NCI-H345 (cell line): ENCODE measurements at places on chromosomes 16 and 17.

DNA sequence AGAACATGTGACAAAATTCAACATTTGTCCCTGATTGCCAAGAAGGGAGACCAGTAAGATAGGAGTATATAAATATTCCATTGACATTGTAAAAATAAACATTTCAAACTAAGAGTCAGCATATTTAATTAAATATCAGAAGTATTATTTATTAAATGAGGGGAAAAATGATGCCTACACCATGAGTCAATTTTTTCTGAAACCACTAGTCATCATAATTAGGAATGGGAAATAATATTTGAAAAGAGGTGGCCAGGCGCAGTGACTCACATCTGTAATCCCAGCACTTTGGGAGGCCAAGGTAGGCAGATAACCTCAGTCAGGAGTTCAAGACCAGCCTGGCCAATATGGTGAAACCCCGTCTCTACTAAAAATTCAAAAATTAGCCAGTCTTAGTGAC lies 2.1 kb downstream of the CMTM1 start:
- no peak for DNase-seq

DNA sequence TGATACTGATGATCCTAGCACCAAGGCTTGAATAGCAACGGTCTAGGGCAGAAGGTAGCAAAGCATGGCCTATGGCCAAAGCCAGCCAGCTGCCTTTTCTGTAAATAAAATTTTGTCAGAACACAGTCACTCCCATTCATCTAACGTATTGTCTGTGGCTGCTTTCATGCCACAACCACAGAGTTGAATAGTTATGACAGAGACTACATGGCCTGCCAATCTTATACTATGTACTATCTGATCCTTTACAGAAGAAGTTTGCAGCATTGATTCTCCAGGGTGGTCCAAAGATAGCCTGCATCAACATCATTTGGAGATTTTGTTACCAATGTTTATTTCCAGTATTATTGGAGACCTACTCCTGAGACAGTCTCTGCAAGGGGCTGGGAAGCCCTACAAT lies 19.9 kb upstream of the MMD start:
- DNase-seq = no peak

GRCh38 chr17:38429476-38430100 lies 1.3 kb downstream of the ARHGAP23 start:
- no peak for DNase-seq

GRCh38 chr17:55284001-55284884 lies 19.5 kb downstream of the HLF start:
- no peak for DNase-seq

- DNase-seq = no peak
Observed at GRCh38 chr16:75320435-75320834, 69.0 kb upstream of the BCAR1 start.

GRCh38 chr16:1553946-1554825 lies 20.7 kb downstream of the TMEM204 start:
- no peak for DNase-seq

DNA sequence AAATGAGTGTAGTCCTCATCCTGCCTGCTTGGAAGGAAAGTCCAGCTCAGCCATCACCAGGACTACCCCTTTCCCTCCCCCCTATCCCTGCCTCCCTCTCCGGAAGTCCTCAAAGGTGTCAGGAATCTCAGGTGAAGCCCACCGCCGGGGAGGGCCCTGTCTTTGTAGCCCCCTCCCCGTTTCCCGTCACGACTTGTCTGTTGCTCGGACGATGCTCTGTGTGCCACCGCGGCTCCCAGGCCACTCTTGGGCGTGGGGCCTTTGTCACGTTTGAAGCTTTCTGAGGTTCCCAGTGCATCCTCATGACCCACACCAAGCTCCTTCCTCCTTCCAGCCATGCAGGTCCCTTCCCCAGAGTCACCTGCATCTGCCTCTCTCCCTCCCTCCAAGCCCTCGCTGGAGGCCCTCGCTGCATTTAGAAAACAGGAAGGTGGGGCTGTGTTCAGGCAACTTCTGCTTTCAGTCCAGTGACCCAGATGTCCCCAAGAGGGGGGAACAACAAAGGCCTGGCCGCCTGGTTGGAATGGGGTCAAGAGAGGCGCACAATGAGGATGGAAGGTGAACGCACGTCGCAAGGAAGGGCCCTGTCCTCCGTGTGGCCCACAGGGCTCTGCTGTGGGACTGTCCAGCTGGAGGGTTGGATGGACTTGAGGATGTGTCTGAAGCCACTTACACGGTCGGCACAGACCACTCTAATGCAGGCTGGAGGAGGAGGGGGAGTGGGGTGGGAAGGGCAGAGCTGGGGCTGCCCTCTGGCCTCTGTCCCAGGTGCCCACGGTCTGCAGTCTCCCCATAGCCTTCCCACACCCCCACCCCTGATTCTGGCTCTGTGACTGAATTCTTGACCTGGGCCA lies 59.9 kb downstream of the OR1D5 start:
- no peak for DNase-seq

- peak; percentile 18 for DNase-seq
Observed at GRCh38 chr16:67404740-67405226, 11.5 kb upstream of the TPPP3 start.

GRCh38 chr16:82584553-82585152 lies 42.1 kb upstream of the CDH13 start:
- no peak for DNase-seq

DNA sequence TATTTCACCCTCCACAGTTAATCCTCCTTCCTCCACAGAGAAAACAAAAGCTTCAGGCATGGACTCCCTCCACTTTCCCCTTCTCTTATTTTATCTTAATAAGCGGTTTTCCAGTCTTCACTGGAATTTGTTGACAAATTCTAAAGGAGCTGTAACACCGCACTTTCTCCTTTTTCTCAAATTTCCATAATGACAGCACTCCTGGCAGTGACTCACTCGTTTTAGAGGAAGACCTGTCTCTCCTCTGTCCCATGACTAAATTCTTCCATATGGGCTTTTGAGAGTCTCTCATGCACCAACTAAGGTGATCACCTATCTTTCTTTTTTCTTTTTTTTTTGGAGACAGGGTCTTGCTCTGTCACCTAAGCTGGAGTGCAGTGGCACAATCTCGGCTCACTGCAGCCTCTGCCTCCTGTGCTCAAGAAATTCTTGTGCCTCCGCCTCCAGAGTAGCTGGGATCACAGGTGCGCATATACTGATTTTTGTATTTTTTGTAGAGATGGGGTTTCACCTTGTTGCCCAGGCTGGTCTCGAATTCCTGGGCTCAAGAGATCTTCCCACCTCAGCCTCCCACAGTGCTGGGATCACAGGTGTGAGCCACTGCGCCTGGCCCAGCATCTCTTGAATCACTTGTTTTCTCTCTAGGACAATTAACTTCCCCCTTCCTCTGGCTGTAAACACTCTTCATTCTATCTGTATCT lies 7.7 kb downstream of the ITGAM start:
- DNase-seq = no peak

DNA sequence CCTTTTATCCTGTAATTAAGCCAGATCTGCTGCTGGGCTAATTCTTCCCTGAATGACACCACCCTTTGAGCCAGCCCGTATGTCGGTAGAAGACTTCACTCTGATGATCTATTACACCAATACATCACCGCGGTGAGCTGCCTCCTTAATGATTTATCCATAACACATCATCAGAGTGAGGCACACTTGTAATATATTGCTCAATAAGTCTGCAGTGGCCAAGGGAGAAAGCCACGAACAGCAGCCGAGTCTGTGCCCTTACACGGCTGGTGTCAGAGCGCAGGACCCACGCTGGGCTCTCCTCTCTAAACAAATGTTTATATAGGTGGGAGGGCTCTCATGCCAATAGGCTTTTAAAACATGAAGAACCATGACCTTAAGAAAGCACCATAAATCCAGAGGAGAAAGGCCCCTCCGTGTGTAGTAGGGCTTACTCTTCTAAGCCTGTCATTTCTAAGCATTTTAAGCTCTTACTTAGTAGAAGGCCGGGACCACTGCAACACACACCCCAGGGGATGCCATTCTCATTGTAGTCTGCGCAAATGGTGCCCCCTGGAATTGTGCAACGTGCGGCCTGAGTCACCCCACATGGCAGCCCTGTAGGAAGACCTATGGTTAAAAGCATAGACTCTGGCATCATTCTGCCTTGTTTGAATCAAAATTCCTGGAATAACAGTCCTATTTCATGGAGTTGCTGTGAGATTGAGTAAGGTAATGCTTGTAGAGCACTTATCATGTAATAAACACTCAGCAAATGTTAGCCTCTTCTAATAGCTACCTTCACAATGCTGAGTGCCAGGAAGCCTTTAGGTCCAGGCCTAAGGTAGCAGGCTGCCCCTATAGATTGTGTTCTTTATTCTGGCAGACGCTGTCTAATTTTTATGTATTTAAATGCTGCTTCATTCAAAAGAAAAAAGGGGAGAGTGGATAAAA lies 26.1 kb downstream of the MRPS23 start:
- peak; percentile 31 for DNase-seq

DNA sequence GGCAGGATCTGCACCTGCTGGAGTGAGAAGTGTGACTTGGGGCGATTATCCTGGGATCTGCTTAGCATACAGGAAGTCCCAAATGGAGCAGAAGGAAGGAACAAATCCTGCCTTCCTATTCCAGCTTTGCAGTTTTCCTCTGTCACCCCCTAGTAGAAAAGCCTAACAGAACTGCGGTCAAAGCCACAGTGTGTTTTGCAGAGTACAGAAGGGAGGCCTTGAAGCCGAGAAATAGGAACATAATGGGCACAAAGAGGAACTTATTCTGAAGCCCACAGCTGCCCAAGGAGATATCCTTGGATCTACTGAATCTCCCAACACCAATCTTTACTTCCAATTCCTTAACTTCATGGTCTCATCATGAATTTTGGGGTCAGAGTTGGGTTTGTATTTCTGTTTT lies 8.5 kb downstream of the KRTAP1-5 start:
- no peak for DNase-seq

DNA sequence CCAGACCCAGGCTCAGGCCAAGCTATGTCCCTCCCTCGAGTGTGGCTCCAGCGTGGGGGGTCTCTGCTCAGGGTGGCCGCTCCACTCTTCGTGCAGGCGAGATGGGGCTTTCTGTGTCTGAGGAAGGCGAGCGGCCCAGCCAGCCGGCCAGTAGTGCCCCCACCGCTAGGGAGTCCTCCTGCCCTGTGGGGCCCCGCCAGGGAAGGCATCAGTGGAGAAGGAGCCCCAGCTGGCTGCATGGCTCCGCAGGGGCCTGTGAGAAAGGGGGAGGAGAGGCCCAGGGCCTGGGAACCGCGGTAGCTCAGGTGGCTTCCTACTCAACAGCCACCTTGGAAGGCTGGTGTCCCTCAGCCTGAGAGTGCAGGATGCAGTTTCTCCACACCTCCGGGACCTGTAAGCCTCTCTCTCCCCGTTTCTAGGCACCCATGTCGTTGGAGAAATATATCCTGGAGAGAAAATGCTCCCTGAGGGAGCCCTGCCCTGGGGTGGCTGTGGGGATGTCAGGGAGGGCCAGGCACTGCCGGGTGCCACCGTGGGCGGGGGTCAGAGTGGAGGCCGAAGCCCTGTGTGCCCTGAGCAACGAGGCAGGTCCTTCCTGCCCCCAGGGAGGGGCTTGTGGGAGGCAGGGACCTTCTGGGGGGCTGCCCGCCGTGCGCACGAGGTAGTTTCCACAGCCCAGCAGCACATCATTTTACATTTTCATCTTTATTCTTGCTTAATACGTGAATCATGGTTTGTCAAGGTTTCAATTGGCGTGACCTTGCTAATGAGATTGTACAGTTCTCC lies 3.3 kb downstream of the PIGQ start:
- DNase-seq = no peak

GRCh38 chr17:78795861-78796516 lies 13.9 kb upstream of the CYTH1 start:
- DNase-seq = no peak

GRCh38 chr16:55701442-55702319 lies 45.9 kb downstream of the SLC6A2 start:
- DNase-seq = peak; percentile 35

- no peak for DNase-seq
Observed at GRCh38 chr16:88691924-88692560, 5.7 kb upstream of the SNAI3 start.

DNA sequence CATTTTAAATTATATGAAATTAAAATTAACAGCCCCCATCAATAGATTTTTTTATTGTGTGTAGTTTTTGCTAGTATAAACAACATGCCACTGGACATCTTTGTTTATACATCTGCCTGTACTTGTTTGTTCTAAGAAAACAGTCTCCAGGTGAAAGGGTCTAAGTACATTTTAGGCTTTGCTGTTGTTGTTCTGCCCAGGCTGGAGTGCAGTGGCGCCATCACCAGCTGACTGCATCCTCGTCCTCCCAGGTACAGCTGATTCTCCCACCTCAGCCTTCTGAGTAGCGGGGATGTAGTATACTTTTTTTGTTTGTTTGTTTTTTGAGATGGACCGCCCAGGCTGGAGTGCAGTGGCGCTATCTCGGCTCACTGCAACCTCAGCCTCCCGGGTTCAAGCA lies 25.5 kb downstream of the C17orf58 start:
- no peak for DNase-seq

DNA sequence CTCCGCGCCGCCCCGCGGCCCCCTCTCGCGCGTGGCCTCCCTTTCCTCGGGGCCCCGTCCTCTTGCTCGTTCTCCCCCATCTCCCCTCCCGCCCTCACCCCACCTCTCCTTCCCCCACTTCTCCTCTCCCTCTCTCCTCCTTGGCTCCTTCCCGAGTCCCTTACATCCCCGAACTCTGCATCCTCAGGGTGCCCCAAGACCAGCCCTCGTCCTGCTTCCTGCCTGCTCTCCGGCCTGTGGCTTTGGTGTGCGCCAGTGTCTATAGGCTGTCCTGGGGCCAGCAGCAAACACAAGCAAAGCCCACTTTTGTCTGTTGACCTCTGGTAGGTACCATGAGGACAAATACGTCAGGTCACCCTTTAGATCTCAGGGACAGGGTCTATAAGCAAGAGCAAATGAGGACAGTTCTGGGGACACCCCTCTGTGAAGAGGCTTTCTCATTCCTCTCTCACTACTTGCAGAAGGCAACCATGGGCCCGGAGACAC lies 284 bp upstream of the COPZ2 start:
- no peak for DNase-seq

DNA sequence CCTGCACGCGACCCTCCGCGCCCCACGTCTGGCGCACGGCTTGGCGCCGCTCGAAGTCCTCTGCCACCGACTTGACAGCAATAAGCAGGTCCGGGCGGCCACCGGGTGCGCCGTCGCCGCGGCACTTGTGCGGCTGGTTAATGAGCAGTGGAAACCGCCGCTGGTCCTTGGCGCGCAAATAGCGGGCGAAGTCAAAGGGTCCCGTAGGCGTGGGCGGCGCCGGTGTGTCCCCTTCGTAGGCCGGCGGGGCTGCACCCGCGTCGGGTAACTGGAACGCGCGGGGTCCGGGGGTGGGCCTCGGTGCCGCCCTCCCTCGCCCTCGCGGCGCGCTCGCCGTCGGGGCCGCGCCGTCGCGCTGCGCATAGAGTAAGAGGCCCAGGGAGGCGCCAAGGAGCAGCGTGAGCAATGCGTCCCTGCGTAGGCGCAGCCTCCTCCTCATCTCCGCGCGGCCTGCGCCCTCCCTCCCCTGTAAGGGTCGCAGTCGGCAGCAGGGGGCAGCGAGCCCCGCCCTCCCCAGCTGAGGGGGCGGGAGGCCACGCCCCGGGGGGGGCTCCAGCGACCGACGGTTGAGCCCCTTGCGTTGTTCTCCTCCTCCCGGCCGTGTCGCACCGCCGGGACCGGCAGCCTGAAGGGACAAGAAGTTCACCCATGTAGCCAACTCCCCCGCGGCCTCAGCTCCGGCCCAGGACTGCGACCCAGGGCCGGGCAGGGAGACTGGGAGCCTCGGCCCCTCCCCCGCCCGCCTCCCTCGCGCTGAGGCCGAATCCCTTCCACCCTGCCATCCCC lies 558 bp downstream of the B3GNT9 start:
- DNase-seq = peak; percentile 39
